ENCODE measurements at places on chromosomes 2 and 18.

DNA sequence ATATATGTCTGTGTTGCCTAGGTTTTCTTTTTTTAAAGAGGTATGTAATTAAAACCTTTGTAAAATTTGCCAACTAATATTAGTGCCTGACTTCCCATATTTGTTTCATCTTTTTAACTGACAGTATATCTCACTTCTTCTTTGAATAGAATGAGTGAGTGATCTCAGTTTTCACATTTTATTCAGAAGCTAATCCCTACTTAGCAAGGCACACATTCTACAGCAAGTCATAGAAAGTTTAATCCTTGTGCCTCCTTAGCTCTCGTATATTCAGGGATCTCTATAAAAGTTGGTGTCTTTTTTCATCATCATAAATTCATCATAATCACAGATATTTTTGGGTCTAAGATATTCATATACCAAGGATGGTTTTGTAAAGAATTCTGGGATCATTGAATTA lies 66.6 kb downstream of the RIF1 start:
- no peak for DNase-seq

DNA sequence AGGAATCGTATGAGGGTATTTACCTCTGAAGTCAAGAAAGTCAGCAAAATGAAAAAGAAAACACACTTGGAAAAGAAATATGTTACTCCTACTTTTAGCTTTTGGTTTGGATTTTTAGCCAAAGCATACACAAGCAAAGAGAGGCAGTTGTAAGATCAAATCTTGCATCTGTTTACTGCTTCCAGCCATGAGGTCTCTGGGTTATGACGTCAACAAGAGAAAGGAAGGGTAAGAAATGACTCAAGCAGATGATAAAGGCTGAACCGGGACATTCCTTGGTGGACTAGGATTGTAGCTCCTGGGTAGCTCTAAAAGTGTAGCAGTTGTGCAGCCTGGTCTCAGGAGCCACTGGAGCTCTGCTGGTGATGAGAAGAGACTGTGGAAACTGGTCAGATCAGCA lies 16.8 kb downstream of the CTNNA2 start:
- DNase-seq = no peak

DNA sequence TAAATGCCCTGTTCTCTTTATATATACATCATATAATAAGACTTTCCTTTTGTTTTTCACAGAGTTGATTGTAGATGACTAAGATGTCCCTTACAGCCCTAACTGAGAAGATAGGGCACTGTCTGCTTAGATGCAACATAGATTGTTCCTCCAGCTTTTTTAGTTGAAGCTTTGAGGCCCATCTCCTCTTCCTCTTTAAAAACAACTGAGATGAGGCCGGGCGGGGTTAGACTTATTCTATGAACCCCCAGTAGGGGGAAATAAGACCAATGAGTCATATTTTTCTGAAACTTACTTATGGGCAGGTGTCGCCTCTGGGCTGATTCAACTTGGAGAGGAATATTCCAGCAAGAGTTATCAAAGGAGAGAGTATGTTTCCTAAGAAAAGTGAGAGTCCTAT lies 84.6 kb downstream of the FBXO15 start:
- no peak for DNase-seq

DNA sequence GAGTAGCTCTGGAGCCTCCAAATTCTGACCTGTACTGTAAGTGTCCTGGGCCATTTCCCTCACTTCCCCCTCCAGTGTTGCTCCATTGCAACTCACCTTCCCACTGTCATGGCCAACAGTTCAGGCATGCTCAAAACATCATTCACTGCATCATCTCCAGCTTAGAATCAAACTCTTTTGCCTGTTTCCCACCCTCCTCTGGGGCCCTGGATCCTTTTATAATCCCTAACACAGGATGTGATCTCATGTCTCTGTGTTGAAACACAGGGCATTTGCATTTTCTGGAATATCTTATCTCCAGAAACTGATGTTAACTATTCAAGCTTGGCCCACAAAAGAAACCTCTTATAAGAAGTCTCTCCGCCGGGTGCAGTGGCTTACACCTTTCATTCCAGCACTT lies 3.0 kb downstream of the DPP4 start:
- no peak for DNase-seq

GRCh38 chr2:151654891-151655290 lies 79.4 kb downstream of the NEB start:
- no peak for DNase-seq

GRCh38 chr2:196101325-196101991 lies 32.8 kb upstream of the DNAH7 start:
- no peak for DNase-seq

DNA sequence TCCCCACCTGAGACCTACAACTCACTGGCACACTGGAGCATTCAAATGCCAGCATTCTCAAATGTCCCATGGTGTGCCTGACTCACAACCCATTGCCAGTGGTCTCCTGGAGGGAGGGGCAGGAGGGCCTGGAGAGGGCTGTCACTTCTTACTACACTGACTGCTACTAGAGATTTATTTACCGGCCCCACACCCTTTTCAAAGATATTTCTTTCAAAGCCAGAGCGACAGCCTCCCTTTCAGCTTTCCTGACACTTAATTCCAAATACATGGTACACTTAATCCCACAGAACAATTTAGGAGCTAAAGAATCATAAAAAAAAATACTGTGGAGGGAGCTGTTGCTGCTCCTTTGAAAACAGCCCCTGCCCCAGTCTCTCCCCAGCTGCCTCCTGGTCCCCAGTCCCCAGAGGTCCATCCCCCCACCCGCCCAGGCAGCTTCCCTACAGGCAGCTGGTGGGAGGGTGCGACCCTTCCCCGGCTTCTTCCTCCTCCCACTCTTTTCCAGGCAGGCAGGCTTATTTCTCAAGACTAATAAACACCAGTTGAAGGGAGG lies 129.1 kb upstream of the SMAD2 start:
- DNase-seq = no peak
